ENCODE measurements at places on chromosomes 1 and 21.

DNA sequence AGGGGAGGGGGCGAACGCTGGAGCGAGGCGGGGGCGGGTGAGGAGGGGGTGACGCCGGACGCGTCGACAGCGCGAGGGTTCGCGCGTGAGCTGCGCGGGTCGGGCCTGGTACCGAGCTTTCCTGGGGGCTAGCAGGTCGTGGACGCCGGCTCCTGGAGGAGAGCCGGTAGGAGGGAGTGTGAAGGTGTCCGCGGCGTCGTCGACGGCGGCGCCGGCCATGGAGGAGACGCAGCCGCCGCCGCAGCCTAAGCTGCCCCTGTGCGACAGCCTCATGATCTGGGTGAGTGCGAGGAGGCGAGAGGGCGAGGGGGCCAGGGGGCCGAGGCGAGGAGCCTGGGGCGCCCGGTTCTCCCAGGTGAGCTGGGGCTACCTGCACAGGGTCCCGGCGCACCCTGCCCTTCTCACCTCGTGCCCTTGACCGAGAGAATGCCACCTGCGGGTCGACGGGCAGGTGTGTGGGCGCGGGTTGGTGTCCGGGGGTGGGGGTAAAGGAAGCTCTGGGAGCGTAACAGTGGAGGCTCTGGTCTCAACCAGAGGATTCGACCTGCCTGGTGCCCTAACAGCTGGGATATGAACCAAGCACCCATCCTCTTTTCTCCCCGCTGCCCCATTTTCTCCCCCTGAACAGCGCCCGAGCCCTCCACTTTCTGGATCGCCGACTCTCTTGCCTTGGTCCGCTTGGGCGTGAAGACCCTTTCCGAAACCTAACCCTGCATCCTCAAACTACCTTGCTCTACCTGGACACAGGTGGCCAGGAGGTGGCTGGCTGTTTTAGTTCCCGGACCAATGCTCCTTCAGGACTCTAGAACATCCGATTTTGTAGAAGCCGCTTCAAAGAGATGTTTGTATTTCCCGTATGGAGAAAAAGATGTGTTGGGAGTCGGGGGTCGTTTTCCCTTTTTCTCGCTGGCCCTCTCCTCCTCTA, at the start of gene HOOK1:
Gene HOOK1, plus strand, starts transcription at position 49 of the 925 bp plus-strand sequence. Its CDS starts 169 bp downstream, at position 218.
- DNase-seq: no peak

GRCh38 chr1:153741986-153742385, 14.1 kb downstream of the INTS3 start:
- DNase-seq: no peak

DNA sequence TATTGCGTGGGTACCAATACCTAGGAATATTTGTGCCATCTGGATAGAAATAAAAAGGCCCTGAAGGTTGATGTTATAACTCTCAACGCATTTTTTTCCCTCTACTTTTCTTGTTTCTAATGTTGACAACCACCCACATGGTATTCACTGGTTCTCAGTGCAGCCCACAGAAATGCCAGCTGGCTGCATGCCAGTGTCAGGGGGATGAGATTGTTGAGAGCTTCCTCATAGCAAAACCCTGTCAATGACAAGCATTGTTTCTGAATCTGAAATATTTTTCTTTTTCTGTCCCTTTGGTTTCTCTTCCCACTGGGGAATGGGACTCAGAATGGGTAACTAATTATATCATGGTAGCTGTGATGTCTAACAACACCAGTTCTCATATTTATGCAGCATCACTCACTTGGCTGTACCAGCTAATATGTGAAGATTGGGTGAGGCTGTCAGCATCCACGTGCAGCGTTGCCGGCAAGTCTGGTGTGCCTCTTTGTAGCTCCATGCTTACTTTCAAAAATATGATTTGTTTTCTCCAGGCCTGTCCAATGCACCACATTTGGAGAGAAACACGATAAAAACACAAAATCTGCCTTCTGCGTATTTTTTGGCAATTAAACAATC, 284.6 kb downstream of the PTBP2 start:
- DNase-seq: no peak

- no peak for DNase-seq
These were observed 47.2 kb upstream of the VANGL1 start for GRCh38 chr1:115594600-115594999.

DNA sequence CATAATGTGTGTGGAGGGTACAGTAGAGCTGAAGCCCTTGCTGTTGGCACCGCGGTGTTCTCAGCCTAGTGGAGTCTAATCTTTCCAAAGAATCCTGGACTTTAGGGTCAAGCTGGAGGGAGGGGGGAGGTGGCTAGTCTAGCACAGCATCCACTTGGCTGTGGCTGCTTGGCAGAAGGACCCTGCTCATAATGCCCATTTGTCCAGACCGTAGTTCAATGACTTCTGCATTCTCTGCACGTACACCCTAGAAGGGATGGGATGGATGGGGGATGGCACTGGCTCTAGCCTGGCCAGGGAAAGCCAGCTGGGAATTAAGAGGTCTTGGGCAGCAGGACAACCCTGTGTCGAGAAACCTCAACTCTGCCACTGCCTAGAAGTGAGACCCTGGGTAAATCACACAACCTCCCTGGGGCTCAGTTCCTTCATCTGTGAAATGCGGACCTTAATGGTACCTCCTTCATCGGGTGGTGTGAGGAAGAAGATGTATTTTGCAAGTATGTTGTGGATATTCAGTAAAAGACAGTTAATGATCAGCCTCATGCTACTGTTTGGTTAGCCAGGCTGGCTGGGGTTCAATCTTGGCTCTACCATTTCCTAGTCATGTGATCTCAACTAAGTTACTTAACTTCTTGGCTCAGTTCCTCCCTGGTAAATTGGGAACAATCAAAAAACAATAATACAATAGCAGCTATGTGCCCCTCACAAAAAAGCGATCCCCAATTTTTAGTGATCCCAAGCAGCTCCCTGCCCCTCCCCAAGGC, 27.2 kb upstream of the CLIC4 start:
- DNase-seq: no peak
